ENCODE measurements at places on chromosomes 7 and 10.

GRCh38 chr7:124784879-124785818 lies 19.6 kb upstream of the GPR37 start:
- DNase-seq: peak; percentile 12

DNA sequence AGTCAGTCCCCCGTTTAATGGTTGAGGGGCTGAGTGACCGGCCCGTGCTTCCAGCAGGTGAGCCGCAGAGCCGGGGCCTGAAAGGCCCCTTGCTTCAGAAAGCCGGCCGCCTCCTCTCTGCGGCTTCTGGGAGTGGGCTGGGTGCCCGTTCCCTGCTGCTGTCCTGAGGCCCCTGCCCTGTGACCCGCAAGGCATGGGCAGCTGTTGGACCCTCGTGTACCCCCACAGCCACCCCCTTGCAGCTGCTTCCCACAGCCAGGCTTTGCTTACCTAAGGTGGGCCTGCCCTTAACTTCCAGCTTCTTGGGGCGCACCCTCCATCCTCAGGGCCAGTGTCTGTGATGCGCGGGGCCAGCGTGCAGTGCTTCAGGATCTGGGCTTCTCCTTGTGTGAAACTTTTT lies 26.6 kb downstream of the PFKFB3 start:
- no peak for DNase-seq

DNA sequence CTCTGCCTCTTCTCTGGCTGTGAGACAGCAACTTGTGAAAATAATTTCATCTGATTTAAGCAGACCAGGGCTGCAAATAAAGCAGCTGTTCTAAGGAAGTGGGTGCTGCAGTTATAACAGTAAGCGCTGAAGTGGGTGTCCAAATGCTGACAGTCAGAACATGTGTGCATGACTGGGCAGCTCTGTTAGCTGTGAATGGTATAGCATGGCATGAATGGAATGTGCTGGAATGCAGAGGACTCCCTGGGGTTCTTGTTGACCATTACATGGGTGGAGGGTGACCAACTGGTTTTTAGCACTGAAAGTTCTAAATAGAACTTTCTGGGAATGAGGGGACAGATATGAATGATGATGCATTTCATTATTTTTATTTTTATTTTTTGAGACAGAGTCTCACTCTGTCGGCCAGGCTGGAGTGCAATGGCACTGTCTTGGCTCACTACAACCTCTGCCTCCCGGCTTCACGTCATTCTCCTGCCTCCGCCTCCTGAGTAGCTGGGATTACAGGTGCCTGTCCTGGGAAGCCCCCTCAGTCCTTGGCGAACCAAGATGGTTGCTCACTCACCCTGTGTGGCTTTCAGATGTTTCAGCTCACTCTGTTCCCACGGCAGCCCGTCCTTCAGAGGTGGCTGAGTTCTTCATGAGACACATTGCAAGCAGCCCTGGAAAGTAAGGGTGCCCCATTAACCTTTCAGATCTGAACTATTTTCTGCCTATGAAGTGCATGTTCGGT lies 319.8 kb upstream of the PHYHIPL start:
- peak; percentile 80 for DNase-seq

DNA sequence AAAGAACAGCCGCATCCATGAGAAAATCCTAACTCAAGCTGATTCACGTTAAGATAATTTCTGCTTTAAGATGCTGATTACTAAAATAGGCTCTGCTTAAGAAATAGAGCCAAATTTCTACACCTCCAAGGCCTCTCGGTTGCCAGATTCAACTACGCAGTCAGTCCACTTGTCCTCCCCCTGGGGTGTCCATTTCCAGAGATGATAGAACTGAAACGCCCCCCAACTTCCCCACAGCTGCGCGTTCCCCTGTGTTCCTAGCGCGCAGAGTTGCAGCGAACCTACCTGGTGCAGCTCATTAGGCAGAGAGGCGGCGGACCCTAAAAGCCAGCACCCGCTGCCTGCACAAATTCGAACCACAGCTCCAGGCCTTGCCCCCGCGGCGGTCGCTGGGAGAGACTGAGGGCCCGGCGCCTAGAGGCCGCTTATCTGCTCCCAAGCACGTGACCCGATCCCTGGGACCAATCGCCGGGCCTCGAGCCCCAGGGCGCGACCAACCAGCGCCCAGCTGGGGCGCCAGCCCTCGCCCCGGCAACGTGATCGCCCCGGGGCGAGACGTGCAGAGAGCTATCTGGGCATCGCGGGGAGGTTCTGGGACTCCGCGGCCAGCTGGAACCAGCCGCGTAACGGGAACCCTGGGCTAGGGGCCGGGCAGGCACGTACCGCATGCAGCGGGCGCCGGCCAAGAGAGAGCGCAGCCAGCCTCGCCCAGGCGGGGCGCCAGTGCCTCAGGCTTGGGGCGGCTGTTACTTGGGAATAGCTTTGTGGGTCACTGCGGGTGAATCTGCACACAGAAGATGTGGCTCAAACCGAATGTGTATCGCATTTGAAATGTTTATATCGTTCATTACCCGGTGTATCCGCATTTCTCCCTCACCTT lies at the start of gene PPP1R3C:
TSS of gene PPP1R3C (minus strand) at position 401 of the 880 bp plus-strand sequence. CDS start at position 299, 102 bp downstream.
- DNase-seq: peak; percentile 83

DNA sequence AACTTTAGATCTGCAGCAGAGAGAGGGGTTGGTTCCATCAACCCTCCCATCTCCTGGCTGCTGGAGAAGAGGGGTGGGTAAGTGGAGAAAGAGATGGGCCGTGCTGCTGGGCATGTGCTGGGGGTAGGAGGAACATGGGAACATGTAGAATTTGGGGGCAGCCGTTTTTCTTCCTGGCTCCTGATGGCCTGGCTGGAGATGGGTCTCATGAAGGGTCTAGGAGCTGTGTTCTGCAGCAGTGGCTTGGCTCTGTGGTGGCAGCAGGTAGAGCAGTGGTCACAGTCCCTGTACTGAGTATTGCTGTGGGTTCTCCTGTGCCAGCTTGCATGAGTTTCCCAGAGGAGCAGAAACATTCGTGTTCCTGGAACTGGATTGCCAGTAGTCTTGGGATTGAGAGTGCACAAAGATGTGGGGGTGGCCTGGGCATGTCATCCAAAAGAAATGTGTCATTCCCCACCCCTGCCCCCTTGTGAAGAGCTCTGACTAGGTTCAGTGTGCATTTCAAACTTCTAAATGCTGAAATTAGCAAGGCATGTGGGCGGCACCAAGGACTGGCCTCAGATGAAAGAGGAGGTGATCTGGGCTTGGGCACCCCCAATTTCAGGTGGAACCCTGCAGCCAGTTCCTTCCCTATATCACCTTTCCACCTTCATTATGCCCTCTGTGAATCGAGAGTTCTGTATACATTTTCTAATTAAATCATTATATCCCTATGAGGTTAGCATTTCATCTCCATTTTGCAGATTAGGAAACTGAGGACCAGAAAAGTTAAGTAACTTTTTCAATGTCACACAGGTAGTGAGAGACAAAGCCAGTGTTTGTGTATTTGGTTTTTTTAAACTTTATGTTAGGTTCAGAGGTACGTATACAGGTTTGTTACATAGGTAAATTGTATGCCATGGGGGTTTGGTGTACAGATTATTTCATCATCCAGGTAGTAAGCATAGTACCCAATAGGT lies 2.1 kb downstream of the CHST3 start:
- no peak for DNase-seq

DNA sequence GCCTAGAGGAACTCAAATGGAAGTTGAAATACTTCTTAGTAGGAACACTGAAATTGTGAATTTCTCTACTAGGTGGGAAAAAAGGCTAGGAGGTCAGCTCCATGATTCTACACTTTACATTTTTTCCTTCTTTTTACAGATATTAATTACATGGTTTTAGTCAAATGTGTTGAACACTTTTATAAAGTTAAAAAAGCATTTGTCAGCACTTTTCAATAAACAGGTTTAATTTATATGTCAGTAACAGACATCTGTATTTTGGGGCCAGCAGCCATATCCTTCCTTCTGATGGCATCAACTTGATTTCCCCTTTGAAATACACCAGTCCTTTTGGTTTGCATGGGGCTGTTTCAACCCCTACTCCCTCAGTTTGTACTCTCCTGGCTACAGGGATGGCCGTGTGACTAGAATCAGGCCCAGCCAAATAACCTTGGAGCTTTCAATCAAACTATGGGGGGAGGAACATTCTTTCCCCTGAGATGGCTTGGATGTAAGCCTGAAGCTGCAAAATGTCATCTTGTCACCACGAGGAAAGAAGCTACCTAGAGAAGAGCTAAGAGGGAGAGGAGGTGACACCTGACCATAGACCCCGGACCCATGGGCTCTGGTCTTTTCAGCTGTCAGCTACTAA lies 171.0 kb upstream of the NEBL start:
- no peak for DNase-seq

DNA sequence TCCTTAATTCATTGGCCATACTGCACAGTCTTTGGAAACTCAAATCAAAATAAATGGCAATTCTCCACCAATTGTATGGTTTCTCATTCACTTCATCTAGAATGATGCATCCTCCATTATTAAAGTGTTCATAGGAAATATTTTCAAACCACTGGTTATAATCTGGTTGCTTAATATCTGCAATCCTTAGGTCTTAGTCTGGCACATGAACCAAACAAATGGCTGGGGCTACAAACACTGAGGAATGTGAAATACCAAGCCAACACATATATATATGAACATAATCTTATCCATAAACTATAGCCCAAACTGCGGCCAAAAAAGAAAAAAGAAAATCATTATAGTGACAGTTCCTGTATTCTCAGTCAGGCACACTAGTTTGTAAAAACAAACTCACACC lies 5.7 kb upstream of the MSS51 start:
- DNase-seq: peak; percentile 32

GRCh38 chr10:103609231-103610082 lies 116.0 kb downstream of the NEURL1 start:
- DNase-seq: no peak

DNA sequence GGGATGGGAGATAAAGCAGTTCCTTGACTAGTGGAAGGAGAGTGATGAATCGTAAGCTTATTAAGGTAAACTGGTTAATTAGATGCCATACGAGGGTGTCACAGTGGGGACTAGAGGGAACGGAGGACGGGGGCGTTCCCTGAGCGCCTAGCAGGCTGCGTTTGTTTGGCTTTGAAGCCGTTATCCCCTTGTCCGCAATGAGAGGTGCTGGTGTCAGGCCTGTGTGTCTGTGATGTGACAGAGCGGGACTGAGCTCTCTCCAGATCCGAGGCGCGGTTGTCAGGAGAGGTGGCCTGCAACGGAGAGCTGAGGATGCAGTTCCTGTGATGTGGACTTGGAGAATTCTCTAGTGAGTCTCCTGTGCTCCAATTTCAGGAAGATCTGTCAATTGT lies 60.0 kb upstream of the PRPS1L1 start:
- no peak for DNase-seq

DNA sequence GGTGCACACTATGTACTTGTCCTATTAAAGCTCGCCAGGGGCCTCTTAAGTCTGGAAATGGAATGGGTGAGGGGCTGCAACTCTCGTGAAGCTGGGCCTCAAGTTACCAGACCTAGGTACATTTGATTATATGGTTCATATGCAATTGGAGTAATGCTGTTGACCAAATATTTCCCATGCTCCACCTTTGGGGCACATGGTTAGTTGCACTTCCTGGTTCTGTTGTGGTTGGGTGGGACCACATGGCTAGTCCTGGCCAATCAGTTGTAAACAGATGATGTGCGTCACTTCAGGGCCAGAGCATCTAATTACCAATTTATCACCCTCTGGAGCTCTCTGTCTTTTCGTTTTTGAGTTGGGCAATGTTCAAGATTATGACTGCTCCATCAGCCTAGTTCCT lies 39.5 kb upstream of the OPN4 start:
- DNase-seq: no peak

DNA sequence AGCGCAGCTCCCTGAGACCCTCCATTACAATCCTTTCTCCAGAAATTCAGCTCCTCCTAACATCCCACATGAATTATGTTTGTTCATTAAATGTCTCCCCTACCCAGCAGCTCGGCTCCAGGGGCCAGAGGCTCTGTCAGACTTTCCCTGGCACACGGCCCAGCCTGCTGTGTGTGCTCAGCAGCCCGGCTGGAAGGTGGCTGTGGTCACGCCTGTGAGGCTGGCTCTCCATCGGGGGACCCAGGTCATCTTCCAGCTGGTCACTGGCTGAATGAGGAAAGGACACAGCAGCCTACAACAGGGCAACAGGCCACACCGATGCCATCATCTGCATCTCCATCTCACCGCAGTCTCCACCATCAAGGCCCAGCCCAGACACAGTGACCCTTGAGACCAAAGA lies 219.8 kb downstream of the MAD1L1 start:
- DNase-seq: peak; percentile 23

DNA sequence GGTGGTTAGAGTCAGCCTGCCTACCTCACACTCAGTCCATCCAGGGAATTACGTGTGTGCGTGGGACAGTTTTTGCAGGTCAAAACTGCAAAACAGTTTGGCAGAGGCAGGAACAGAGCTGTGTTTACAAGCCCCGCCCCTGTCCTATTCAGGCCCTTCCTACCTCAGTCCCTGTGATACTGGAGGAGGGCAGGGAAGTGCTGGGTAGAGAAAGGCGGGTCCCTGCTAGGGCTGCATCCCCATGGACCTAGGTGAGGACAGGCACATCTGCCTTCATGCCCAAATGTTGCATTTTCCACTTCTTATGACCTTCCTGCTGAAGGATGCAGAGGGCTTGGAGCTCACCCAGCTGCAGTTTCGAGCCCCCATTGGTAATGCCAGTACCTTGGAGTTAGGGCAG lies 25.1 kb downstream of the SBDS start:
- no peak for DNase-seq

DNA sequence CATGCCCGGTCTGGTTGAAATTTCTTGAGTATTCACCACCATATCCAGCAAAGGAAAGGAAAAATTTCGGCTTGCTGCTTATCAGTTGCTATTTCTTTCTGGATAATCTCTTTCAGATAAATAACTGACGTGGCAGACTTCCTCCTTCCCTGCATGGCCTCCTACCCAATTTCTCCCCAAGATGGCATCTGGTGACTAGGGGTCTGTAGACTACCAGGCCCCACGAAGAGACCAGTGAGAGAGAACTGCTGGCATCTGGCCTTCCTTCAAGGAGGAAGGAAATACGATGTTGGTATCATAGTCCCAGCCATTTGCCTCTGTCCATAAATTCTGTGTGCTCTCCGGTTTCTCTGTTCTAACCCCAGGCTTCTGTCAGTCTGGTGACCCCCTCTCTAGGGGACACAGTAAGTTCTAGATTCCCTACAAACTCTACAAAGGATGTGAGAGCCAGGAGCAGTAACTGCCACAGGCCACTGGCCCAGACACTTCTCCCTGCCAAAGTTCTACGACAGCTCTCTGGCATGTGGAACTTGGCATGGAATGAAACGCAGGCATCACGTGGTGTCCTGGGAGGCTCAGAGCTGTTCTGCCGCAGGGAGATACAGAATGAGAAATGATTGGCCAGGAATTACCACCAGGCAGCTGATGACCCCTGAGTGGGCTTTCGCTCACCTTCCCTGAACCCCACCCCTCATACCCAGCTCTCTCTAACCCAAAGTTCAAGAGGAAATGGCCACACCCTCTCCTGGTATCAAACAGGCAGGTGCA lies 30.0 kb upstream of the MSRB2 start:
- peak; percentile 26 for DNase-seq

DNA sequence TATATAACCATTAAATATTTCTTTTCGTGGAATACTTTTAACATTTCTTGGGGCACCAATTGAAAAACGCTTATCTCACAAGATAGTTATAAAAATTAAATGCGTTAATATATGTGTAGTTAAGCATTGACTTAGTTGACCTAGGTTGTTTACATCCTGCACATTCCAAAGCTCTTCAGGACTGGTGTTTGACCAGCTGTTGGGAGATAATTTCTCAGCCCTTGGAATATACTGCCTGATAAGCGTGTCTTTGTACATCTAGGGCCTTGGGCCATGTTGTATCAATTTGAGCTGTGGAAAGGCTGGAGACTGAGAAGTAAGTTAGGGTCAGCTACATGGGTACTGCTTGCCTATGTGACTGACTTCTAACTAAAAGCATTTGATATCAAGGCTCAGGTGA lies 90.0 kb upstream of the AOAH start:
- DNase-seq: no peak

GRCh38 chr10:76396134-76396533 lies 964.7 kb downstream of the LRMDA start:
- DNase-seq: no peak

GRCh38 chr7:54825368-54825767 lies 66.4 kb upstream of the SEC61G start:
- DNase-seq: no peak
